SJCRH30 (cell line): ENCODE measurements at places on chromosomes 2 and 18. TPM values are rescaled to one million over a fixed set of nuclear protein-coding genes. Genes with fewer than 3 reads are reported as not detected.

DNA sequence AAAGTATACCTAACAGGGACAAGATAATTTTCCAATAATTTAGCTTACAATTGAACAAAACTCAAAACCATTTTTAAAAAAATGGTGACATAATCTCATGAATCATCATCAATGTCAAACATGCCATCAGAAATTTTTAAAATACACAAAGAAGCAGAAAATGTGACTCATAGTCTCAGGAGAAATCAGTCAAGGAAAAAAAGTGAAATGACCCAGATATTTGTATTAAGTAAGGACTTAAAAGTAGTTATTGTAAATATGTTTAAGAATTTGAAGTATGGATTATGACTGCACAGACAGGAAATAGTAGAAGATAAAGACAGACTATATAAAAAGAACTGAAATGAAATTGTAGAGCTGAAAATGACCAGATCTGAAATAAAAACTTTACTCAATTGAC lies 473.9 kb upstream of the SYT4 start:
- no peaks in the 10 kb centered on the region for H3K4me1 ChIP-seq
- DNase-seq, result no peak
- H3K36me3 ChIP-seq, result no peaks in the 10 kb centered on the region
- no peak overlapping the region for H3K27ac ChIP-seq
- H3K4me3 ChIP-seq, result no peak overlapping the region
- H3K27me3 ChIP-seq, result no peaks in the 10 kb centered on the region

DNA sequence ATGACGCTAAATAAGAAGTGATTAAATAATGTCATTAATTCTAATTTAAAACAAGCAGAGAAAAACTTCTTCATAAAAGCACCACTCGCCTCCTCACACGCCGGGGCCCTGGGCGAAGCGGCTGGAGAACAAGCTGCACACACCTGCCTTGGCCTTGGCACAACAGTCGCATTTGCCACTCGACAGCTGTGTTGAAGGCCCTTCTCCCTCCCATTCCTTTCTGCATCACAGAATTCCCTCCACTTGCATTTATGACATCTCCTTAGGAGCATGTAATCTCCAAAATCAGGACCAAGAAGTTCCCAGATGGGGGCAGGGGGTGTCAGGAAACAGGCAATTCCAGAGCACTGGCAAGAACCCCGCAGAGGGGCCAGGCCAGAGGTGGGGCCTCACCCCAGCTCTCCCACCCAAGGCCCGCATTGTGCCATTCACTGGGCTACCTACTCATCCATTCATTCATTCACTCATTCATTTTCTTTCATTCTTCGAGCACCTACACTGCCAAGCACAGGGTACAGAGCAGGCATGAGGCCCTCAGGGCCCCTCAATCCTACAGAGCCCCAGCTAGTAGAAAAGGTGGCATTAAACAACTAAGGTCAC lies 6.4 kb downstream of the HDAC4 start:
- H3K4me3 ChIP-seq, result no peak overlapping the region
- H3K27ac ChIP-seq, result no peak overlapping the region
- no peaks in the 10 kb centered on the region for H3K27me3 ChIP-seq
- DNase-seq, result no peak
- H3K4me1 ChIP-seq, result no peaks in the 10 kb centered on the region

GRCh38 chr18:29188760-29189159 lies 1011.8 kb upstream of the CDH2 start:
- H3K36me3 ChIP-seq, result no peaks in the 10 kb centered on the region
- no peaks in the 10 kb centered on the region for H3K27me3 ChIP-seq
- no peak overlapping the region for H3K4me3 ChIP-seq
- H3K27ac ChIP-seq, result no peak overlapping the region

The PJVK gene
- 1.3 TPM in 2 replicates for total RNA-seq
